ENCODE measurements at places on chromosomes 4 and X.

DNA sequence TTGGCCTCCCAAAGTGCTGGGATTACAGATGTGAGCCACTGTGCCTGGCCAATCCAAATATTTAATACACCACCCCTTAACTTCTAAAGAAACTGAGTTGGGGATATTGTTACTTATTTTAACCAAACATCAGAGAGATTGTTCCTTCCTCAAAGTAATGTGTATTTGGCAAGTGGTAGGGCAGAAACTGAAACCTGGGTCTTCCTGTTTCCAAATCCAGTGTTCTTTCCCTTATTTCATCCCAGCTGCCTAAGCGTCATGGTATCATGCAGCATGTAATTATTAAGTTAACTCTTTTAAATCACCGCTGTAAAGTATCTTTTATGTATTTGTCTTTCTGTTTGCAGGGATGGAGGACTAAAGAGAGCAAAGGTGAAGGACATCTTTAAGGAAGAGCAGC is 68.4 kb downstream of the GPAT3 start:
- DNase-seq, result no peak

DNA sequence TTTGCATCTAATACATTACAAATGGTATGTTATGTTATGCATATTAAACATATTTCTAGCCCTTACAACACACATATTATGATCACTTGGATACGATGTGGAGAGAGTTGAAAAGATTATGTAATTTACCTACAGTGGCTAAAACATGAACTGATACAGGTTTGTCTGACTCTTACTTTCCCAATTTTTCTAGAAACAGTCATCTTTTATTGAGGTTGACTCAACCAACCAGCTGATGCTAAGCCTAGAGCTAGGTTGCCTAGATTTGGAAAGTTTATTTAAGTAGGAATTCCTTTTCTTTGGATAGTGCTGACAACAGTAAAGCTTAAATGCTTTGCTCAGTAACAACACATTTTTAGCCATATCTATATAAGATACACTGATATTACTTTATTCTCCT is 1215.1 kb downstream of the ADGRL3 start:
- no peak for DNase-seq

GRCh38 chr4:44118971-44119680 is 329.5 kb downstream of the KCTD8 start:
- no peak for DNase-seq

DNA sequence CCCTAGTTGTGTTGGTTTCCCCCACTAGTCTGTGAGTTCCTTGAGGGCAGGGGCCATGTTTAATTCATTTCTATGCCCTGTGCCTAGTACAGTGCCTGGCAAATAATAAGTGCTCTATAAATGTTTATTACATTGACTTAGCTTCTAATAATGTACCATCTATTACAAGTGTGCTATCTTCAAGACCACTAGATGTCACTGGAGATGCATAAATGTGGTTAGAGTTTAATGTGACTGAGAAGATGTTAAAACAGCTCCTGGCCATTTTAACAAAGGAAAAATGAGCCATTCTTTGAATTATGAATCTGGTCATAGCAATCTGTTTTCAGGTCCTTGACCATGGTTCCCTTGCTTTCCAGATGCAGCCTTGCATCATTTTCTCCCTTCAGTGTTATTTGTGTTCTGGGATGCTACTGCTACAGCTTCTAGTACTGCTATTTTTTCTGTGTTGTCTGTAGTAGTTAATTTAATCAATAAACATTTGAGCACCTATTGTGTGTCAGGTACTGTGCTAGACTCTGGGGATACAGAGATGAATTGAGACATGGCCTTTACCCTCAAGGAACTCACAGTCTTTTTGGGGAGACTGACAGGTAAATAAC is 43.2 kb downstream of the SLC9A6 start:
- no peak for DNase-seq

GRCh38 chrX:7068939-7069367 is 78.6 kb upstream of the STS start:
- no peak for DNase-seq

DNA sequence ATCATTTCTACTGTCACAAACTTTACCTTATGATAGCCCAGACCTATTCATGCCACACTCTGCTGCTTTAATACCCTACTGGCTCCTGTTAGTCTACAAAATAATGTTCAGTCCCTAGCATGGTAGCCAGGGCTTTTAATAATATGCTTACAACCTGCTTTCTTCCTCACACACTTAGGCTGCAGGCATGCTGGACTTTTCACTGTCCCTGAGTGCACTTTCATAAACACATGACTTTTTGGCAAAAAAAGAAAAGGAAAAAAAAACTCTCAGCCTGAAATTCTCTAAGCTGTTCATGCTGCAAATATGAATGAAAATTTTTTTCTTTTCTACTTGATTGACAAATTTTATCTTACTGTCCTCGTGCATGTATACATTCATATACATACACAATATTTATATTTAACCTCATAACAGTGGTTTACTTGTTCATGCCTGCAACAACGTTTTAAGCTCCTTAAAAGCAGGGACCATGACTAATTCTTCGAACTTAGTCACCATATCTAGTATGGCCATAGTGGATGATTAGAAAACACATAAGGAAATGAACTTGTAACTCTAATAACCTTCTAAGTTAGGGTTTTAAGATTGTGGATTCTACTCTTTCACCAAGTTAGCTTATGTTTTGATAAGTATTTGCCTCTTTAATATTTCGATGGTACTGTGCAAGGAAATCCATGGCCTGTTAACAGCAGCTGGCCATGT is 229.5 kb downstream of the SPCS3 start:
- DNase-seq, result no peak

DNA sequence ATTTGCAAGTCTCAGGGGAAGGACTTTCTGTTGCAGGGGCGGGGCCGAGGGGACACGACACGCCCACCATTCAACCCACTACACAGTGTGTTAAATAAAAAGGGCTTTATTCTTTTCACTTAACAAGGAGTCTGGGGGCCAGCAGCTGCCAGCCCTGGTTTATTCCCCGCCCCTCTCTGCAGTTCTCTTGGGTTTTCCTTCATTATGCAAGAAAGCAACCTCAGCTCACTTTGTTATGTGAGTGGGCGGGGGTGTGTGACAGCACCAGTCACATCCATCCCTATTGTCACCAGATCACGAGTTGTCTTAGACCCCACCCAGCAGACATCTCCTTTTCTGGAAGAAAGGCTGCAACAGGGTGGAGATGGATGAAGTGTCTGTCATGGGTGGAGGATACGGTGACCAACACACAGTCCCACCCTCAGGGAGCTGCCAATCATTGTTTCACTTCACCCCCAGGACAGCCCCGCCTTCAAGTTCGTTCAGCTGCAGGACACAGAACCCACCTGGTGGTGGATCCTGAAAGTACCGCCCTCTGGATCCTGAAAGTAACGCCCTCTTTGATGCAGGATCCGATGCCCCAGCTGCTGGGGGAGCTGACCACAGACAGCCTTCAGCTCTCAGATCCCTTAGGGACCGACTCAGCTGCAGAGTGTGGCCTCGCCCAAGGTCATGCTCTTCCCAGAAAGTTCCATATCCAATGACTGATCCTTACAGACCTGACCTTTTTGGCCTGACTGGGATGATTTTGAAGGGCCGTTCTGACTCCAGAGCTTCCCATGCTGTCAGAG is 79.6 kb downstream of the SMIM20 start:
- DNase-seq, result peak; percentile 24

DNA sequence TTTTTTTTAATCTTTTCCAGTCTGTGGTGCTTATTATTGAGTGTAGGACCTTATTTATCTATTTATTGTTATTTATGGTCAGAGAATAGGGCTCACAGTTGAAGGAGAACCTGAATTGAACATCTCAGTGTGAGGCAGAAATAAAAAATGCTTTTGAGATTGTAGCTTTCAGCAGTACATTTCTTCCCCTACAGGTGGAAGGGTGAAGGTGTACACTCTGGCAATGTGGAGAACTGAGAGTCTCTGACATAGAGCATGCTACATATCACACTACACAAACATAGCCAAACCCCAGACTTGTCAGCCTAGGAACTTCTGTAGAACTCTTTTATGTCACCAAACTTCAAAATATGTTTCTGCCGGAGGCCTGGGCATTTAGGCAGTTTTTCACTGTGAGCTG is 140.2 kb downstream of the STIM2 start:
- no peak for DNase-seq

DNA sequence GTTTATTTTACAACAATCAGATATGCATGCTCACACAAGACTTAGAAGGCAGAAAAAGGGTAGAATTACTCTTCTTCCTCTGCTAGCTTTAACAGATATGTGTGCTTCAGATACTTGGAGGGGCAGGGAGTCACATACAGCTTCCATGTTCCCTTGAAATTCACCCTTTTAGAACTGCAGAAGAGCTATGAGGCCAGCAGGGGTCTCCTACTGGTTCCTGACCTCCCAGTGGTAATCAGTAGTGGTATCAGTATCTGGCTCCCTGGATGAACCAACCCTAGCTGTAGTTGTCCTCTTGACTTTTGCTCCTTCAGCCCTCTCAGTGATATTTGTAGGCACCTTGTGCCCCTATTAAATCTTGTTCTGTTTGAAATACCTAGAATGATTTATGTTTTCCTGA is 81.5 kb downstream of the RCHY1 start:
- no peak for DNase-seq

GRCh38 chr4:51844153-51845054 is 1.5 kb downstream of the DCUN1D4 start:
- DNase-seq, result peak; percentile 82
